ENCODE measurements at places on chromosomes 12 and 14.

DNA sequence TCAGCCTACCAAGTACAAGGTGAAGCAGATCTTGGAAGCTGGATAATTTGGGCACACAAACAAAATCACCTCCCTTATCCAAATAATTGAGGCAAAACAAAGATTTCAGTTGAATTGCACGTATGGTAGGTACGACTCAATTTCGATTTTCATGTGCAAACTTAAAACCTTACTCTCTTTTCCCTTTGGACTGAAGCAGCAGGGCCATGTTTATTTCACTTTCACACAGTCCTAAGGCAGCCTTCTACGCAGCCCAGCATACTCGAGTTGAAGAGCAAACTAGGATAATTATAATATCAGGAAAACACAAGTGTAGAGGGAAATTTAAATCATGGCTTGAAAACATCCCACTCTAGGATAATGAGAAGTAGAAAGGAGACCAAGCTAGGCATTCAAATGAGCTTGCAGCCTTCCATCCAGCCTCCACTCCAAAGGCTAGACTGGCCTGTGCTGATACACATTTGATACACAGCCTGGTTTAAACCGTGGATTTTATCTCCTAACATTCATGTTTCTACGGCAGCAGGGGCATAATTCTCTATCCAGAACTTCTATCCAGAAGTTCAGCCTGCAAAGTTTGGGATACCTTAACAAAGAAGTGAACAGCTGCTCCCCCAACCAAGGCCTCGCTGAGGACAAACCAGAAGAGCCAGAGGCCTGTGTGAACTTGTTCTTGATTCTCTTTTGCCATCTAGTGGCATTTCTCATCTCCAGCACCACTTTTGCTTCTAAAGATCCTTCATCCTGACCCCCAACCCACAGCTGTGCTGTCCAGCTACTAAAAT lies 2.4 kb upstream of the RNASE7 start:
- peak; percentile 41 for DNase-seq

DNA sequence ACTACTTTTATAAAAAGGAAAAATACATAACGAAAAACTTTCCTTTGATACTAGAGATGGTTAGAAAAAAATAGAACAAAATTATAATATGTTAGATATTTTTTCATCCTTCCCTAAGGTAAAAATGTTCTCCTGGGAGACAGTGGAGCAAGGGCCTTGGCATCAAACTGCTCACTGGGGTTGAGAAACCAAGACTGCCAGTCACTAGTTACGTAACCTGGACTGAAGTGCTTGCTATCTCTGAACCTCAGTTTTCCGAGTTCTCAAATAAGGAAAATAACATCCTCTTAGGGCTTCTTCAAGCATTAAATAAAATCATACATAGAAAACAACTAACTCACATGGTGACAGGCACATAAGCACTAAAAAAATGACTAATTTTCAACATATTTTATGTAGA lies 48.2 kb upstream of the FRMD6 start:
- DNase-seq = no peak

- DNase-seq = no peak
Observed at GRCh38 chr14:94946244-94946643, 176.3 kb upstream of the GSC start.

DNA sequence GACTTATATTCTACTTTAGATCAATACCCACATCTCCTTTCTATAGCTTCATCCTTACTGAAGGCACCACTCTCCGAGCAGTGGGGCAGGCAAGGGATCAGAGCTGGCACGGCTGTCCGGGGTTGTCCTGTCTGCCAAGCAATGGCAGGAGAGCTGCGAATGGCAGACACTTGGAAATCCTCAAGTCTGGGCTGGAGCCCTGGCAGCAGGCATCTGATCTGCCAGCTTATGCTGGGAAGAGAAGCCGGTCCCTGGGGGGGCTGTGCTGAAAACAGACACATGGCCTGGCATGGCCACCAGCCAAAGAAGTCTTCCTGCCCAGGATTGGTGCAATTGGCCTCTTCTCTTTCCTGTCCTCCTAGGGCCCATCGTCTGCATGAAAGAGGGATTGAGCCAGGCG lies 280.2 kb upstream of the PWP1 start:
- no peak for DNase-seq

GRCh38 chr12:4769073-4769472 lies 48.9 kb downstream of the GALNT8 start:
- DNase-seq = no peak

DNA sequence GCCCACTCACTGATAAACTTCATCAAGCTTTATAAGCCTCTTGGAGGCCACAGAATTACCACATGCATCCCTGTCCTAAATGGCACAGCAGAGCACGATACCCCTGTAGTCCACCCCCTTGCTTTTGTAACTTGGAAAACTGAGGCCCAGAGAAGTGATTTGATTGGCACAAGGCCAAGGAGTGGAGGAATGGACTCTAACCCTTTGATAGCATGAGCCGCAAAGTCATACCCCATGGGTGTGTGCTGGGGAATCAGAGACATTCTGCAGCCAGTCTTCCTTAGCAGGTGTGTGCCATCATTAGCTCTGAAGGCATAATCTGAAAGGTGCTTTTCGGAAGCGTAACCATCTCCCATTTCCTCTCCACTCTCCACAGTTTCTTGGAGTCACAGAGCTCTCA lies 28.5 kb upstream of the PWP1 start:
- no peak for DNase-seq

- DNase-seq = no peak
Observed at GRCh38 chr12:42507081-42507480, 82.5 kb downstream of the PRICKLE1 start.

DNA sequence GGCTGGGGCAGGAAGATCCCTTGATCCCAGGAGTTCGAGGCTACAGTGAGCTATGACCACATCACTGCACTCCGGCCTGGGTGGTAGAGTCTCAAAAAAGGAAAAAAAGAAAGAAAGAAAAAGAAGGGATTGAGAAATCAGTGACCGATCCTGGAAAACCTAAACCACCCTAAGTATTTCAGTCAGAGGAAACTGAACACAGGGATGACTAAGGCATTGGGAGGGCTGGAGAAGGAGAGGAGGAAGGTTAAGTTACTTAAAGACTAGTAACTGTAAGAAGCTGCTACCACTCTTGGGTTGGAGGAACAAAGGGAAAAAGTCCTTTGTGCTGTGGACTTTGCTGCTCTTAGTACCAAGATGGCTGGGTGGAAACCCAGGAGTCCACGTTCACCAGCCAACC lies 10.6 kb downstream of the HHIPL1 start:
- no peak for DNase-seq

GRCh38 chr14:74630881-74631690 lies 19.0 kb upstream of the LTBP2 start:
- no peak for DNase-seq

DNA sequence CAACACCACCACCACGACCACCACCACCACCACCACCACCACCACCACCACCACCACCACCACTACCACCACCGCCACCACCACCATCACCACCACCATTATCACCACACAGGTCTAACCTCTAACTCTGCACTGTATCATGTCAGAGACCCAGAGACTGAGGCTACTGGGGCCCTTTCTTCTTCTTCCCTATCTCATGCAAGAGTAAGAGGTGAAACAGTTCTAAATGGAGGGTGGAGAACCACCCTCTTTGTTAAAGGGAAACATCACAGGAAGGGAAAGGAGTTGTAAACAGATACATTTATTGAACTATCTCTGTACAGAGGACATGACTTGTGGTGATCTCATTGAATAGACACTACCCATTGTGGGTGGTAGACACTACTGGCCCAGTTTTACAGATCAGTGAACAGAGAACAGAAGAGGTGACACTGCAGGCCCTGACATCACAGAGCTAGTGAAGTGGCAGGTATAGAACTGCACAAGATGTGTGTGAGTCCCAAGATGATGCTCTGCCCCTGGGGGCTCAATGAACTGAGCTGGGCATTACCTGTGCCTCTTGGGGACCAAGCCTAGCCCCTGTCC lies 91.6 kb downstream of the FOXN3 start:
- DNase-seq = no peak

- no peak for DNase-seq
Observed at GRCh38 chr14:93789228-93790130, 1.2 kb upstream of the PRIMA1 start.

DNA sequence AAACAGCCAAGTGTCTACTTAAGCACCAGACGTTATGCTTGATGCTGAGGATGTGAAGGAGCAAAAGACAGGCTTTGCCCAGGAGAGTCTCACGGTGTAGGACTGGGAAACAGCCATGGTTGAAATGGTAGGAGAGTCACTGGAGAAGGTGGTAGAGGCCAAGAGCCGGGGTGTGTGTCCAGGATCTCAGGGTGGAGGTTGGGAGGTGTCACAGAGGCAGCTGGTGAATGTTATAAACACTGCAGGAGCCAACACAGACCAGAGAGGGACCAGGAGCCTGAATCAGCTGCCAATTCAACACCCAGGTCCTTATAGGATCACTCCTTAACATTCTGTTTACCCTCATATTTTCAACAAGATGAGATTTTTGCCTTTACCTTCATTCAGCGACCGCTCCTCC lies 7.5 kb downstream of the NID2 start:
- no peak for DNase-seq

DNA sequence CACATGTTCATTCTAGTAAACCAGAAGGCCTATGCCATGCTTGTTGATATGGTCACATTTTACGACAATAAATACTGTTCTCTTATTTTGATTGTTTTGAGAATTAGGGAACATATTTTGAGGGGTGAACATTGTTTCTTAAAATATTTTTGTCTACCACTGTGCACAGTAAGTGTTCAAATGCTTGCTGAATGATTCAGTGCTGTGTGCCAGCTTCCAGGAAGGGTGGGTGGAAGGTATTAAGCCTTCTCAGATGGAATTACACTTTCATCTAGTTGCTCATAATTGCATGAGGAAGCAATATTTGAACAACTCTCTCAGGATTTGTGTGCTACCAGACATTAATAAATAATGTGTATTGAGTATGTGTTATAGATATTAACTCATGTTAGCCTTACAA lies 15.5 kb upstream of the TMX1 start:
- DNase-seq = no peak

DNA sequence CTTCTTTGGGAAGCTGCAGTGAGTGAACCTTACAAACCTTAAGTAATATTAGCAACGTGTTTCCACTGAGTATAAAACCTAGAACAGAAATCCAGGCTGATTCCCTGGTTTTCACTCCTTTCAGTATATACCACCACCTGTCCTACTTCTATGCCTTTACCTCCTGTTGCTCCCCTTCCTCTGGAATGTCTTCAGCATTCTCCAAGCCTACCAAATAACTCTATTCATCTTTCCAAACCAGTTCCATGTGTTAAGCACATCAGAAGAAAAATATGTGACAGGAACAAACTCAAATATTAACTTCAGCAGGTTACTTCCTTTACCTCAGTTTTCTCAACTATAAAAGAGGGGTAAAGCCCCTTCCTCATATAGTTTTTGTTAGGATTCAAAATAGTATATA lies 39.8 kb downstream of the LIMA1 start:
- no peak for DNase-seq

- DNase-seq = no peak
Observed at GRCh38 chr14:68403191-68404145, 389.4 kb downstream of the ZFP36L1 start.

DNA sequence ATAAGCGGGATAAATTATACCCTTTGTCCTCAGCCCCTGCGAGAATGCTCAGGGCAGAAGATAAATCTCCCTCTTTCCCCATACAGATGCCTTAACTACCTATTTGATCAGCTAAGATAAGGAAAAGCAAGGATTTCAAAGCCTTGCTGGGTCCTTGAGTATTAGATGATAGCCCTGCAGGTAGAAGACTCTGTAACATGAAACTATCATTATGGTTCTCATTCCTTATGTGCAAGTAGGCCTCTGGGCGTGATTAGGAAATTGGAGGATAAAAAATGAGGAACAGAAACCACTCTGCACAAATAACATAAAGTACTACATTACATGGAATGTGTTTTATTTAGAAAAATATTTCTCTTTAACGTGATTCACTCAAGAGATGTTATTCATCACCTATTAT lies 14.5 kb upstream of the WDR89 start:
- no peak for DNase-seq
